ENCODE measurements at places on chromosomes 3 and 15.

DNA sequence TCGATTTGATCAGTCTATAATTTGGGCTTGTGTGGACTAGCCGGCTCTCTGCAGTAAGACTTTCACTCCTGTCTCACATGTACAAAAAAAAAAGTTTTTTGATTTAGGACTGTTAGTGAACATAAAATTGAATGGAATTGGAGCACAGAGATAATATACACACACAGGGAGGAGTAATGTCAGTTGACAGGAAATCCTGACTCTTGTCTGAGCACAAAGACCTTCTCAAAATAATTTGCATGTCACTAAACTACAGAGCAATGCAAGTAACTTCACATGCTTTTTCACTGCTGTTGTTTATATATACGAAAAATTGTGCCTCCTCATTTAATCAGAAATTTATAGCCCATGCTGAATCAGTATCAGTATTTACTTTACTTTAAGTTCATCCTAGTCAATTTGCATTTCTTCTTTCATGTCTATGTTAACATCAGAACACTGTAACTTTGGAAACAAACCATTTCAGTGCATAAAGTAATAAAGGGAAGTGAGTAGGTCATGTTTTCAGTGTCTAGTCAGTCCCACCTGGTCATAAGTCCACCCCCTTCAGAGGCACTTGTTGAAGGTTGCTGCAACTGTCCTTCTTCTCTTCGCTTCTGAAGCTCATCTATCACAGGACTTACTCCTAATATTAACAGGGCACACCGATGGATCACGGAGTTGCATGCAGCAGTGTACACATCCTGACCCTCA lies 115.8 kb downstream of the FBXL22 start:
- DNase-seq, result no peak

DNA sequence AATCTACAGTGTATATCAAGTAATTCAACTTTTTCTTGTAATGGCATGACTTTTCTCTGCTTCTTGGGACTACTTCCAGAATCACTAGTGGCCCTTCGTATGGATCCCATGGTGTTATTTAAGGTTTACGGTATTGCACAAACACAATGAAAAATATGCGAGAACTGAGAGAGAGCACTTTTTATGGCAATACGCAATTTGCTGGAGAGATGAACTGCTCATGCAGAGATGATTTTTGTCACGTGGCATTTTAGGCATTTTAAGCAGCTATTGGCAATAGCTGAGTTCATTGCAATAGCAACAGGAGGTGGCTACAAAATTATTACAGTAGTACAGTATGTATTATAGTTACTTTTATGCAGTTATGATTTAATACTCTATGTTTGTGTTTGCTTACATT lies 294.0 kb downstream of the UBE2E2 start:
- DNase-seq, result no peak

DNA sequence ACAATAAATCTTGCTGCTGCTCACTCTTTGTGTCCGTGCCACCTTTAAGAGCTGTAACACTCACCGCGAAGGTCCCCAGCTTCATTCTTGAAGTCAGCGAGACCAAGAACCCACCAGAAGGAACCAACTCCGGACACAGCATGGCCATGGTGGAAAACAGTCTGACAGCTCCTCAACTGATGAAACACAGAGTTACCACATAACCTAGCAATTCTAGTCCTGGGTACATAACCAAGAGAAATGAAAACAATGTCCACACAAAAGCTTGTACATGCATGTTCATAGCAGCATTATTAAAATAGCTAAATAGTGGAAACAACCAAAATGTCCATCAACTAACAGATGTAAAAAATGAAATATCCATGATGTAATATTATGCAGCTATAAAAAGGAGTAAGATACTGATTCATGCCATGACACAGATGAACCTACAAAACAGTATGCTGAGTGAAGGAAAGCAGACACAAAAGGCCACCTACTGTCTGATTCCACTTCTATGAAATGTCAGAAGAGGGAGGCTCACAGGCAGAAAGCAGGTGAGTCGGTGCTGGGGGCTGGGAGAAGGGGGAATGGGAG lies 36.8 kb downstream of the VGLL4 start:
- no peak for DNase-seq

DNA sequence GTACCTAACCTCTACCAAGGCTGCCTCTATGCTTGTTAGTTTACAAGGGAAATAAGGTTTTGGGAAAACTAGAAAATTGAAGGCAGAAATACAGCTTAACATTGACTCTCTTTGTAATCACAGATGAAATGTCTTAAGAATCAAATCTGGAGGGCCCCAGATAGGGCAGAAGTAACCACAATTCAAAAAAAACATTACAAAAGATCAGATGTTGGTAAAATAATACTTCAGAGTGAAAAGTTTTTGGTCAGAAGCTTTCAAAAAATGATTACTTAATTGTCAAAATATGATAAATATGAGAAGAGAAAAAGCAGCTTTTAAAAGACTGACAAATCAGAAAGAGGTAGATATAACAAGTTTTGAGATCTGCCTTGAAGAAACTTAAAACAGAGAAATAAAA lies 425.1 kb upstream of the NECTIN3 start:
- no peak for DNase-seq

DNA sequence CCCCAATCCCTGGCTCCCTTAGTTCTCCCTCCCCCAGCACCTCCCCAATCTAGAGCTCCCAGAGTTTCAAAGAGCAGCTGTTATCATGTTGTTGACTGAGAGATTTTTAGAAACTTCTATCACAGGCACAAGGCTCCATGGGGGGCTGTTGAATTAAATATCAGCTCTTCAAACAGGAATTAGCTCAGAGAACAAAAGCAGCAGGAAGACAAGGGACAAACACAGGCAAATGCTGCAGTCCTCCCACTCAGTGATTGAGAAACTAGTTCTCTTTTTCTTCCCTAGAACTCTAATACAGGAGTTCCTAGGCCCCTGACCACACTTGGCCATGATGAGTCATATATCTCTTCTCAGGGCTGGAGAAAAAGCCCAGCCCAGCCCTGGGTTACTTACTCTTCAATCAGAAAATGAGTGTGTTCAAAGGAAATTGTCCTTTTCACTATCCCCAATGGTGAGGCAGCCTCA lies 262.1 kb downstream of the IGSF11 start:
- DNase-seq, result no peak

DNA sequence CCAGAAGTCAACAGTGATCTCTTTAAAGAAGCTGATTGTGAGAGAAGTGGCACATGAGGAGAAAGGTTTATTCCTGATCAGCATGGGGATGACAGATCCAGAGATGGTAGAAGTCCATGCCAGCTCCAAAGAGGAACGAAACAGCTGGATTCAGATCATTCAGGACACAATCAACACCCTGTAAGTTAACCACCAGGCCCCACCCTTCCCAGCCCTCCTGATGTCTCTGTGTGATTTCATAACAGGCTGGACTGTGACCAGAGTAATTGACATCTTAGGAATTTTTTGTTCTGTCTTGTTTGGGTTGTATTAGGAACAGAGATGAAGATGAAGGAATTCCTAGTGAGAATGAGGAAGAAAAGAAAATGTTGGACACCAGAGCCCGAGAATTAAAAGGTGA lies 67.7 kb downstream of the KLHL25 start:
- no peak for DNase-seq

DNA sequence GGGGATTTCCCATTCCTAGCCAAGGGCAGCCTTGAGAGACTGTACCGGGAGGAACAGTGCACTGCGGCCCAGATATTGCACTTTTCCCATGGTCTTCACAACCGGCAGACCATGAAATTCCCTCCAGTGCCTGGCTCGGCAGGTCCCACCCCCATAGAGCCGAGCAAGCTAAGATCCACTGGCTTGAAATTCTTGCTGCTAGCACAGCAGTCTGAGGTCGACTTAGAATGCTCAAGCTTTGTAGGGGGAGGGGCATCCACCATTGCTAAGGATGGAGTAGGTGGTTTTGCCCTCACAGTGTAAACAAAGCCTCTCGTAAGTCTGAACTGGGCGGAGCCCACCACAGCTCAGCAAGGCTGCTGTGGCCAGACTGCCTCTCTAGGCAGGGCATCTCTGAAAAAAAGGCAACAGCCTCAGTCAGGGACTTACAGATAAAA lies 156.3 kb downstream of the FRMD5 start:
- DNase-seq, result no peak

DNA sequence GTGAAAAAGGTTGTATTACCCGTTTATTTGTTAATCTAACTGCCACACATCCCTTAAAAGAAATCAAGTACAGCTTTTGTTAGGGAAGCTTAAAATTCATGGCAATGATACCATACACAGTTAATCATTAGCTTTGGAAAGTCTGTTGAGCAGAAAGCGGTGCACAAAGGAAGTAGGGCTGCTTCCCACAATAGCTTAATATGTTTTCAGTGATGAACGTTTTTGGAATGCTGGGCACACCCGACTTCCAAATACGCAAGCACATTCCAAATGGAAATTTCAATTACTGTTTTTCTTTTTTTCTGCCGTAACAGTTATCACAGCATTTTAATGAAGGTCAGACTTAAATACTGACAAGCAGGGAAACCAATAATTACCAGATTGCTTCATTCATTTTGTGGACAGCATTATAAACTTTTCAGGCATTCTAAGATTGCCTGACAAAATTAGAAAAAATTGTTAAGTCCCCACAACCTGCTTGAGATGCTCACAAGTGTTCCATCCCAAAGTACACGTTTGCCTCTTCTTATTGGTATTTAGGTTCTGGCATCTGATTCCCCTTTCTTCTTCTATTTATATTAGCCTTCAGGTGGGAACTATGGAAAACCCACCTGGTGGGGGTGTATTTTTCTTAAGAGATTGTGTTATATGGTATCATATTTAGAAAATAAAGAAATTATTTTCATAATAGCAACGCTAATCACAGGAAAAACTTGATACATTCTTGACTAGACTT lies 1.1 kb upstream of the ECT2 start:
- DNase-seq, result no peak

GRCh38 chr3:128077202-128077624 lies 25.0 kb downstream of the SEC61A1 start:
- DNase-seq, result no peak

GRCh38 chr3:142735462-142735861 lies 11.6 kb downstream of the TRPC1 start:
- DNase-seq, result no peak

DNA sequence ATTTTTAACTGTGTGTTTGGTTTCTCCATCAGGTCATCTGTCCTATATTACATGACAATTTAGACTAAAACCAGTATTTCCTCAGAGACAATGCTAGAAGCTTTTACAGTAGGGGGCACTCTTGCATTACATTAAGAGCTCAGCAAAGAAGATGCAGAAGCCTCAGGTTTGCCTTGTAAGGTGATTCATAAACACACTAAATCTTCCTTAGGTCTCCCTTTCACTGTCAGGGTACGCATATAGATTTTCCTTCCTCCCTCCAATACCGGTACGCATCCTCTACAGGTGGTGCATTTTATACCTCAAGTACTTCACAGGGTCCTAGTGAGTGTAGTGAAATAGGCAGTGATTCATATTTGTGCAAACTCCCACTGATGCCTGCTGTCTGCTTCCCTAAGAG lies 46.5 kb downstream of the CD86 start:
- DNase-seq, result no peak

DNA sequence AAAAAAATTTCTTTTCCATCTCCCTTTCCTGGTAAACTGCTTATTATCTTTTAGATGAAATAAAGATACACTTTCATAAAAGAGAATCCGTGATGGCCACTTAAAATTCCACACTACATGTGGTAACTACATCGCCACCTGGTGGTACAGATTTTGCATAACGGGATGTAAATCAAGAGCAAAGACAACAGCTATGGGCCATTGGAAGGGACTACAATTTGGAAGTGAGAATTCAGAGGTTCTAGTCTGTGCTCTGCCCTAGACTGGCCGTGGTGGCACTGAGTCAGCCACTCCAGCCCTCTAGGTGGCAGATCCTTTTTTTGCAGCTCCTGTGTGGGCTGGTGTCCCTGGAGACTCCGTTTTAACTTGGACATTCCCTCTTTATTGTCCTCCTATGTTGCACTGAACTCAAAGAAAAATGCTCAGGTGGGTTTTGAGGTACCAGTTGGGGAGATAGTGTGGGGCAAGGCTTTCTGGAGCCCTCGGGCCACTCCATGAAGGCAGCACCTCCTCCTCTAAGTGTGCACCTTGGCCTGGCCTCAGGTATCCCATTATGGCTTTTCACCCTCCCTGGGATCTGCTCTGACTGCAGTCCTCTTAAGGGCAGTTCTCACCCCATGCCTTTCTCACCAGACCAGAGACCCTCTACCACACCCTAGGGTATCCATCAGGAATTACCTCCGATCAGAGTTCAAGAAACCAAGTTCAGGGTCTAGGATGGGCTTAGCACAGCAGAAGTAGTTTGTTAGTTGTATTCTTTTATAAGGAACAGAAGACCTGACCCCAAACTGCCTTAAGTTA lies 54.9 kb downstream of the SPSB4 start:
- DNase-seq, result no peak

GRCh38 chr15:69067296-69067695 lies 52.8 kb downstream of the NOX5 start:
- DNase-seq, result no peak

- DNase-seq, result no peak
Measured at GRCh38 chr3:72259755-72260587, 475.0 kb upstream of the PROK2 start.

DNA sequence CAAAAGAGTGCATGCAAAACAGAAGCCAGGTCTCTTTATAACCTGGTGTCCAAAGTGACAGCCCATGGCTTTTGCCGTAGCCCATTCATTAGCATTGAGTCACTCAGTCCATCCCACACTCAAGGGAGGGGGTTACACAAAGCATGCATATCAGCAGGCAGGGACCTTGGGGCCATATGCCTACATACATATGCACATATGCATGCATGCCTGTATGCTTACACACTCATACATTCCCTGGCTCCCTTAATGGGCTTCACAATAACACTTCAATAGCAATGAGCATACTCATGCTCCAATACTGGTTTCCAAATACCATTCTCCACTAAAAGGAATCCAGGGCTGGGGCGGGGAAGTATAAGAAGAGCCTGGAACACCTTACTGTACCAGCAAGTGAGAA lies 22.0 kb downstream of the TRPM1 start:
- DNase-seq, result no peak

GRCh38 chr15:81176291-81176893 lies 20.3 kb upstream of the IL16 start:
- DNase-seq, result no peak

- DNase-seq, result no peak
Measured at GRCh38 chr3:102125197-102125993, 276.1 kb downstream of the NFKBIZ start.

GRCh38 chr3:4571690-4572334 lies 78.7 kb downstream of the ITPR1 start:
- DNase-seq, result no peak

- no peak for DNase-seq
Measured at GRCh38 chr15:32222716-32223115, 180.4 kb downstream of the GOLGA8K start.

DNA sequence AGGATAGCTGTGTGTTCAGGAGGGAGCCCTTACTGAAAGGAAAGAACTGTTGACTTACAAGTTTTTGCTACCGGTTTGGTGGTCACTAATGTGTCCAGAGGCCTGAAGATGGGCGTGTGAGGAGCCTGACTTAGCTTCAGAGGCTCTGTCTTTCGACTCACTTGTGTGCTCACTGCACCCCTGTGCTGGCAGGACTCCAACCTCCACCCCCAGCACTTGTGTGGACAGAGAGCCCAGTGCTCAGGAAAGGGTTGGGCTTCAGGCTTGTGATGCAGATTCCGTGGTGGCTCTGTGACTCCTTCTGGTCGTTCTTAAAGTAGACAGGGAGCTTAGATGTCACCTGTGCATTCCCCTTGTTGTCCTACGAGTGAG lies 100.9 kb downstream of the PGPEP1L start:
- DNase-seq, result no peak

- DNase-seq, result no peak
Measured at GRCh38 chr3:149142682-149143081, 13.2 kb downstream of the HPS3 start.

Measured in stimulated activated naive CD4-positive, alpha-beta T cell (primary cell).